ENCODE measurements at places on chromosomes 7 and 10.

GRCh38 chr10:126658928-126659327 lies 11.6 kb downstream of the C10orf90 start:
- DNase-seq: no peak

GRCh38 chr10:104732222-104732621 lies 91.1 kb downstream of the SORCS3 start:
- DNase-seq: no peak

DNA sequence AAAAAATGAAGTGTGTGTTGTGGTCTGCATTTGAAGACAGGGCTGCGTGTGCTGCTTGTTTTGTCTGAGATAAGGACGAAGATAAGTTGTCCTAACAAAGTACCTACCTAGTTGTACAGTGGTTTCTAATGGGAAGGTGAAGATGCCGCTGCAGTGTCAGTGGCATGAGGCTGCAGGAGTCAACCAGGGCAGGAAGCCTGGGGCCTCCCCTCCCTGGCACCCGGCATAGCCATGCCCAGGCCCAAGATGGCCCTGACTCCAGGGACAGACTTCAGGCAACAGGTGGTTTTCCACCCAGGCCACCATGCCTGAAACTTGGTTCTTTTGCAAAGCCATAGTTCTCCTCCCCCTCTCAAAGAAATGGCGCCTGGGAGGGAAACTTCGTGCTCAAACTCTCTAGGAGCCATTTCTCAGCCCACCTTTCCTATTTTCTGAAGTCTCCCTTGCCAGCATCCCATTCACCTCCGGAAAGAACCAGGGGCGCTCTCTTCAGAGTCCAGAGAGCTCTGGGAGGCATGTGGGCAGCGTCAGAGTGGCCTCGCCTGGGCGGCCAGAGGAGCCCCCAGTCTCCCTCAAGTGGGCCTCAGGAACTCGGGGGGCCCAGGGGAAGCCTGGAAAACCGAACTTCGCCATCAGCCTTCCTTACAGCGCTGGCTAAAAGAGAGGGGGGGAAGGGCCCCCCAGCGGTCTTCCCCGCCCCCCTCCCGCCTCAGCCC lies 2.1 kb upstream of the KAT6B start:
- DNase-seq: no peak

GRCh38 chr10:80861882-80862281 lies 324.2 kb downstream of the SH2D4B start:
- no peak for DNase-seq

- no peak for DNase-seq
These were observed 581 bp downstream of the CLCN1 start for GRCh38 chr7:143316492-143316891.

DNA sequence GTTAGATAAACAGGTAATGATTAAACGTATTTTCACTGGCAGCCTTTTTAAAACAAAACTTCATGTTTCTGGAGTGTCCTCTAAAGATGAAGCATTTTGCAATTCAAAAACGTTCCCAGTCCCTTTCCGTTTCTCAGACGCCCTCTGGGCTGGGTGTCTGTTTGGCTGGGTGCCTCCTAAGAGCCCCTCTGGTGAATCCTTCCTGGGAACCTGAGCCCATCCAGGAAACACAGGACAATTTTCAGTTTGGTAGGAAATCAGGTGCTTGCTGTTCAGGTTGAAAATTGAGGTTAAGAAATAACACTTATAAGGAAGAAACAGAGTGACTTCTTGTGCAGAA lies 76.7 kb downstream of the CHN2 start:
- no peak for DNase-seq

DNA sequence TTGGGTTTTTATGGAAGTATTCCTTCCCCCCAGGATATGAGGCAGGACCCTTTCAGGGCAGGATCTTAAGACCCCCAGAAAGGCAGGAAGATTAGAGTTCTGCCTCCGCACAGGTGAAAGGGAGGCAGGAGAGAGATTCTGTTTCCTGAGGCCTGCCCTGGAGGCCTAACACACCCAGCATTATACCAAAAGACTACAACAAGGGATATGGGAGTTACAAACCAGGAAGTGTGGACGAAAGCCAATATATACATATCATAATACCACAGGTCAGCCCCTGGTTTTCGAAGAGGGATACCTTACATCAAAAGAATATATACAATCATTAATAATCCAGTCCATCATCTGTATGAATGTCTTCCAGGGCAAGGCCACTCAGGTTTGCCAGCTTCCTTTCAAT lies 14.2 kb downstream of the MINPP1 start:
- DNase-seq: no peak

DNA sequence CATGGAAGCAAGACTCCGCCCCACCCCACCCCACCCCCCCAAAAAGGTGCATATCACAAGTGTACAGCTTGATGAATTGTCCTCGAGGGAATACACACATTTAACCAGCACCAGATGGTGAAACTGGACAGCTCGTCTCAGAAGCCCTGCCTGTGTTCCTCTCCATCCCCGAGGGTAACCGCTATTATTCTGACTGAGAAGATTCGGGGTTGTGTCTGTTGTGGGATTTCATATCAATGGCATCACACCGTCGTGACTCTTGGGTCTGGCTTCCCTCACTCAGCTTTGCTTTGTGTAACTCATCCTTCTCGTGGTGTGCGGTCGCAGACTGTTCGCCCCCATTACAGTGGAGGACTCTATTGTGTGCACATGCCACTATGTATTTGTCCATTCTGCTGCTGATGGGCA lies 18.9 kb downstream of the PODXL start:
- DNase-seq: no peak

DNA sequence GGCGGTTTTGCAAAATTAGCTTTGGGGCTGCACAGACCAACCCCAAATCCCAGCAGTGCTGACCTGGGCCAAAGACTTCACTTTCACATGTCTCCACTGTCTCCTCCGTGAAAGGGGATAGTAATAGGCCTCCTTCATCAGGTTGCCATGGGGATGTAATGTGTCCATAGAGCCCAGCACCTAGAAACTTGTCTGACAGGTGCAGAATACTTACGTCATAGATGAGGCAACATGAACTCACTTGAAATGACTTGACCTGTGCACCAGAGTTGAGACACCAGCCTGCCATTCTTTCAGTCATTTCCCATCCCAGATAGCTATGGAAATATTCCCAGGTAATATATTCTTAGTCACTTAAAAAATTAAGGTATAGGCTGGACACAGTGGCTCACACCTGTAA lies 94.2 kb downstream of the INSYN2A start:
- DNase-seq: no peak

GRCh38 chr7:90455163-90456030 lies 14.0 kb upstream of the PTTG1IP2 start:
- DNase-seq: peak; percentile 33

GRCh38 chr10:125160856-125161706 lies 718 bp upstream of the CTBP2 start:
- peak; percentile 76 for DNase-seq

DNA sequence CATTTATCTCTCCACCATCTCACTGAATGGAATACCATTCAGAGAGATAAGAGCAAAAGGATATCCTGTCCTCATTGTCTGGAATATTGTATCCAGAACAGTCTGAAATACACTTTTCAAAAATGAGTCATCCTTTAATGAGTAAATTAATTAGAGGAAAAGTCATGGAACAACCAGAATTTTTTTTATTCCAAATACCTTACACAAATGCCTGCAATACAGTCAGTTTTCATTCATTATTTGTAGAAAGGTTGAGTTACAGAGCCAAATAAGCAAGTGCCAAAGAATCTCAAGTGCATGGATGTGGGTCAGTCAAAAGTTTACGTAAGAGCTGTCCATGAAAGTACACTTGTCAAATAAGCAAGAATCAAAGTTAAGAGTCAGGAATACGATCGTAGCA lies 482.6 kb downstream of the IPMK start:
- DNase-seq: no peak

DNA sequence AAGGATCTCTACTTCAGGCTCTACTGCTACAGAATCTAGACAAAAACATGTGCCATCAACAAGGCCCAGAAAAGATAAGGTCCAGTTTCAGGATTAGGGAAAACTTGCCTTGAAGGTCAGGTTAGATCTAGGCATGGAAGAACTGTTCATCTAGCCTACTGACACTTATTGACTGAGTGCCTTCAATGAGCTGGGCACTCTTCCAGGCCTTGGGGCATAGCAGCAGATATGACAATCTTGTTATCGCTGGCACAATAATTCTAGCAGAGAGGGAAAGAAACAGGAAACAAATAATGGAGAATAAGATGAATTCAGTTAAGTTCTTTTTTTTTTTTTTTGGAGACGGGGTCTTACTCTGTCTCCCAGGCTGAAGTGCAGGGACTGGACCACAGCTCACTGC lies 71.6 kb downstream of the ADCYAP1R1 start:
- no peak for DNase-seq

GRCh38 chr7:70583965-70584883 lies 547.7 kb upstream of the GALNT17 start:
- no peak for DNase-seq

- DNase-seq: no peak
These were observed 223.5 kb downstream of the SNX13 start for GRCh38 chr7:17716816-17717215.

DNA sequence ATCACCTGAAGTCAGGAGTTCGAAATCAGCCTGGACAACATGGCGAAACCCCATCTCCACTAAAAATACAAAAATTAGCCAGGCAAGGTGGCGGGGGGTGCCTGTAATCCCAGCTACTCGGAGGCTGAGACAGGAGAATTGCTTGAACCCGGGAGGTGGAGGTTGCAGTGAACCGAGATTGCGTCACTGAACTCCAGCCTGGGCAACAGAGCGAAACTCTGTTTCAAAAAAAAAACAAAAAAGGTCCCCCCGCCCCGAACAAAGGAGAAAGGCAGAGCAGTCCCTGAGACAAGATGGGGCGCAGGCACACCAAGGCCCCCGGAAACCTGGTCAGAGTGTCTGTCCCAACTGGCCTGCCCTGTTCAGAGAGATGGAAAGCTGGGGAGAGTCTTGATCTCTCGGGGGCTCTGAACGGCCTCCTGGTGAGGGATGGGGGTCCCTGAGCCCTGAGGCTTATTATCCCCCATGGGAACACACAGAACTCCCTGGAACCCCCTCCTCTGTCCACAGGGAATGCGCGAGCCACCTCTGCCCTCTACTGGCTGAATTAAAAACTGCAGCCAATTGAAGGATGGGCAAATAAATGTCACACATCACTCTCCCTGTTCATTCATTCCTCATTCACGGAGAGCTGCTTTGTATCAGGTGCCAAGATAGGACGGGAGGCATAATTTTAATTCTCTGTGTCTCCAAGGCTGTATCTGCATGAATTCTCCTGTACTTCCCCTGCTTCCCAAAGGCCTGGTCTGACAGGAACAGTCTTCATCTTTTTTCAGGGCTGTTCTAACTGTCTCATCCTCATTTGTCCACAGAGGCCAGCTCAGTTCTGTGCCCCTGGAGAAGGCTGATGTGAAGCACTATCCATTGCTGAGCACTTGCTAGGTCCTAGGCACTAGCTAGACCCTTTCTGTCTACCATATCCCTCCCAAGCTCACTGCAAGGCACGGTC lies 28.9 kb downstream of the MAT1A start:
- DNase-seq: peak; percentile 34

GRCh38 chr7:83819911-83820310 lies 171.0 kb upstream of the SEMA3E start:
- DNase-seq: no peak

- no peak for DNase-seq
These were observed 916 bp downstream of the LAMB1 start for GRCh38 chr7:108001764-108002725.

DNA sequence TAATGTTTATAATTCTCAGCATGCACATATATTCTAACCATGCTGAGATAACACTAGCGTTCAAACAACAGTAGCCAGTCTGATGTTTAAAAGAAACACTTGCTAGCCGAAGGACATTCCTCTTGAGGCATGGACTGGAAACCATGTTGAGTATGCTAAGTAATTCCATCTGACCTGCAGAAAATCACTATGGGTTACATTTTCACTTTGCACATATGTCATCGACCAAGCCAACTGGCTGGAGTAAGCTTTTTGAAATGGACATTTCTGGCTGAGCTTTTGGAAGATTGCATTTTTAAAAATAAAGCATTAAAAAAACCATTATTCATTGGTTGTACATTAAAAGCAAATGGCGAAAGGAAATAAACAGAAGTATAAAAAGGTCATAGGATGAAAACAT lies 88.2 kb downstream of the BBS9 start:
- no peak for DNase-seq

DNA sequence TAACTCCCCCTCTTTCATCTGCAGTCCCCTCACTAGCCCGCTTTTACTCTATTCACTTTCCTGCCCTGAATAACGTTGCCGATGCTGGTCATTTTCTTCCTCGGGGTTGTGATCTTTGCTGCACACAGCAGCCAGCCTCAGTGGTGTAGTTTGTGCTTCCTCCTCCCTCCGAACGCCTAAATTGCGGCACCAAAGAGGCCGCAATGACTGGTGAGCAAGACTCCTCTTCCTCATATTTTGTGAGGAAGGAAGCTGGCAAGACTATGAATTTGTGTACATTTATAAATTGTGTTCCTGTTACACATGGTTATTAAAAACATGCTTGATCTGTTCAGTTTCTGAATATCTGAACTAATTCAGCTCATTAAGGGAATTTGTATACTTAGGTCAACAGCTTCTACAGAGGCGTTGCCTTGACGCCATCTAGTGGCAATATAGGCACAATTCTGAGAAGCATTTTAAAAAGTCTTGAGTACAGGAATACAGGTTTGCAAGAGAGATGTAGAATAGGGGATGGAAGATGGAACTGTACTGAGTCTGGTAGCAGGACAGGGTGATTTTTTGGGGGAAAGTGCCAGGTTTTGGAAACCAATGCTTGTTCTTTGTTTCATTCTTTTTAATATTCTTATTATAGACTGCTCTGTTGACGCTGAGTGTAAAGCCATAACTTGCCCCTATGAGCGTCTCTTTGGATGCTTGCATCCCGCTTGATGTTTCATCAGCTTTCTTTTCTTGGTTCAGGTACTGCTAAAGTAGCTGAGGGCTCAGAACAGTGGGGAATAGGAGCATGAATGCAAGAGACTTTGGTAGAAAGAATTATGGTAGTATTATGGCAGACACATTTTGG lies 4.1 kb upstream of the TAS2R5 start:
- DNase-seq: no peak

GRCh38 chr10:47330366-47330765 lies 8.1 kb downstream of the GDF2 start:
- no peak for DNase-seq

DNA sequence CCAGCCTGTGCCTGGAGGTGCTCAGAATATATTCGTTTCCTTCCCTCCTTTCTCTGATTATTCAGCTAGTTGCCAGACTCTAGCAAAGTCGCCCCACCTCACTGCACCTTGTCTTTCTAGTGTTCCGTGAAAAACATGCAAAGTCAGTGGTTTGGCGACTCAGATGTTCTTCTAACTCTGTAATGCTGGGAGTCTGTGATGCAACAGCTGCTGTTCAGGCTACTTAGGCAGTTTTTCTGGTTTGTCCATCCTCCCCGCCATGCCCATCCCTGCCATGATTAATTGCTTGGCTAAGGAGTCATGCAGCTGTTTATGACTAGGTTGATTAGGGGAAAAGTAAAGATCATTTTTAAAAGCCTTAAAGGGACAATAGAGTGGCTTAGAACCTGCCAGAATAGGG lies 99.4 kb downstream of the MTPN start:
- no peak for DNase-seq

GRCh38 chr7:149772956-149773434 lies 393 bp downstream of the ZNF467 start:
- DNase-seq: peak; percentile 29

Measured in colonic mucosa (tissue), 4 donors.